GM20000 (cell line): ENCODE measurements at places on chromosomes 6 and 20.
A peak's percentile ranks its signal among the peaks of the same experiment; 100 is the strongest.

DNA sequence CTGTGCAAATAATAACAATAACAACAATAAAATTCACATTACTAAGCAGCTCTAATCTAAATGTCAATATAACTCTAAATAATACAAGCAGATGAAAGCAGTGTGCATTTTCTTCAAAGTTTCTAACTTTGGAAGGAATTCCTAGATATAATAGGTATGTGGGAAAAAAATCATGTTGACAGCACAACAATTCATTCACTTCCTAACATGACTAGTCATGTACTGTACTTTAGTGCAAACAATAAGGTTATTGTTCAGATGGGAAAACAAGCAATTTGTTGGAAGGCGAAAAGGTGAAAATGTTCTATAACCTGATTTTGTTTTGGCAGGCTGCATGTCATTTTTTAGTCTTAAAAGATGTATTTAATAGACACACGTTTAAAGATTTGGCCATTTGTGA, 484.3 kb upstream of the JAG1 start:
- no peak for DNase-seq

GRCh38 chr6:39319621-39320362, 2.7 kb downstream of the KCNK16 start:
- DNase-seq: no peak

DNA sequence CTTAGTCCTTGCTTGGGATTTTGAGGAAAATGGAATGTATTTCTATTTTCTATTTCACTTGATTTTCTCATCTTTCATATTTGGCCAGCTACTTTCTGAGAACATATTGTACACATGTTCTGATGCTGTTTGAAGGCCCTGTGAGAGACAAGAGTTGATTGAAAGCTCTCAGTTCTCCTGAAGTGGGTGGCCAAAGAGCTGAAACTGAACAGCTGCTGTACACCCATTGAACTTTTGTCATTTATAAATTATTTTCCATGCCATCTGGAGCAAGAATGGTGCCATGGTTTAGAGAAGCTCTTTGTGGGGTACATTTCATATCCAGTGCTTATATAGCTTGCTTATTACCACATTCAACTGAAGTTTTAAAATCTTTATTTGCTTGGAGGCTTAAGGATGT, 298.3 kb downstream of the PRL start:
- DNase-seq: no peak

DNA sequence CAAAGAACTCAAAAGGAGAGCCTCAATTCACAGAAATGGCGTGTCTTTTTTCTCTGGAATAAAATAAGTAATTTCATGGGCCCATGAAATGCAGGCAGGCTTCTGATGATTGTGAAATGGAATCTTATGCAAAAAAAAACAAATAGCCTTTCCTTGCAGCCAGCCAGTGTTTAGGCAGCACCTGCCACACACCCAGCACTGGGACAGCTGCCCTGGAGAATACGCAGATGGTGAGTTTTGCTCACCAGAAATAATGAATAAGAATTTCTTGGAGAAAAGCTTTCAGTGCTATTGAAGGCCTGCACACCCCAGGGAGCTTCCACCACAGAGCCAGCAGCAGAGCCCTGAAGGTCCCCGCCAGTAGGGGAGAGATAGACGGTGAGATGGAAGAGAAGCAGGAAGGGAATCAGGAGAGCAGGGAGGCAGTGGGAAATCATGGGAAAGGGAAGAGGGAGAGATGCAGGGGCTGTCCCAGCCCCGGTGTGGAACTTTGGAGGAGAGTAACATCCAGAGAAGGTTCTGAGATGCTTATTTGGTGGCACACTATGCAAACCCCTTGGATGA, 54.9 kb downstream of the PXDC1 start:
- no peak for DNase-seq

GRCh38 chr20:18414140-18414539, 52.7 kb downstream of the DZANK1 start:
- no peak for DNase-seq

- peak; percentile 12 for DNase-seq
These were observed 31.7 kb upstream of the CST1 start for GRCh38 chr20:23782366-23782983.

- DNase-seq: no peak
These were observed 43.1 kb downstream of the TM9SF4 start for GRCh38 chr20:32152421-32153155.
